Activated naive CD8-positive, alpha-beta T cell treated with anti-CD3 and anti-CD28 coated beads, Interleukin-2, amount 10 ng/mL, durations not matched to agents 7 days and 5 days (primary cell): ENCODE measurements at places on chromosomes 4 and X.

DNA sequence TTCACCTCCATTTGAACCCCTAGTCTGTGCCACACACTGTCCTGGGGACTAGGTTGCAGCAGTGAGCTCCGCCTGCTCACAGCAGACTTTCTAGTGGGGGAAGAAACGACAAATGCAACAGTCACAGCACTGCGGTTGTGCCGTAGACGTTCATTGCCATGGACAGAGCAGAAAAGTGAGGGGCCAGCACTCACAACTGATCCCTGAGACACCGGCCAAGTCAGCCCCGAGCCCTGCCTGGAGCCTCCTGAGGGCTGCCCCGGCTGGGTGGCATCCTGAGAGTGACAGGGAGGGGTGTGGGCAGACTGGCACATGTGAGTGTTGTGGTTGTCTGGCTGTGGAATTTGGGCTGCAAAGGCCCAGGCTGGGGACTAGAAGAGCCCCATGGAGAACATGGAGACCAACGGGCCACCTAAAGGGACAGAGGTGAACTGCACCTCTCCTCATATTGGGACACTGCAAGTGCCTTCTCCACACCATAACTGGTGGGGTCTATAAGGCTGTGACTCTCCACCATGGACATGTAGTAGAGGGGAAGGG is 4.6 kb downstream of the DUSP9 start:
- no peak for DNase-seq
- H3K36me3 ChIP-seq = no peaks in the 10 kb centered on the region
- peaks cover 10% of the 10 kb centered on the region for H3K27me3 ChIP-seq
- H3K4me1 ChIP-seq = no peaks in the 10 kb centered on the region
- H3K27ac ChIP-seq = no peak overlapping the region
- H3K4me3 ChIP-seq = no peak overlapping the region

DNA sequence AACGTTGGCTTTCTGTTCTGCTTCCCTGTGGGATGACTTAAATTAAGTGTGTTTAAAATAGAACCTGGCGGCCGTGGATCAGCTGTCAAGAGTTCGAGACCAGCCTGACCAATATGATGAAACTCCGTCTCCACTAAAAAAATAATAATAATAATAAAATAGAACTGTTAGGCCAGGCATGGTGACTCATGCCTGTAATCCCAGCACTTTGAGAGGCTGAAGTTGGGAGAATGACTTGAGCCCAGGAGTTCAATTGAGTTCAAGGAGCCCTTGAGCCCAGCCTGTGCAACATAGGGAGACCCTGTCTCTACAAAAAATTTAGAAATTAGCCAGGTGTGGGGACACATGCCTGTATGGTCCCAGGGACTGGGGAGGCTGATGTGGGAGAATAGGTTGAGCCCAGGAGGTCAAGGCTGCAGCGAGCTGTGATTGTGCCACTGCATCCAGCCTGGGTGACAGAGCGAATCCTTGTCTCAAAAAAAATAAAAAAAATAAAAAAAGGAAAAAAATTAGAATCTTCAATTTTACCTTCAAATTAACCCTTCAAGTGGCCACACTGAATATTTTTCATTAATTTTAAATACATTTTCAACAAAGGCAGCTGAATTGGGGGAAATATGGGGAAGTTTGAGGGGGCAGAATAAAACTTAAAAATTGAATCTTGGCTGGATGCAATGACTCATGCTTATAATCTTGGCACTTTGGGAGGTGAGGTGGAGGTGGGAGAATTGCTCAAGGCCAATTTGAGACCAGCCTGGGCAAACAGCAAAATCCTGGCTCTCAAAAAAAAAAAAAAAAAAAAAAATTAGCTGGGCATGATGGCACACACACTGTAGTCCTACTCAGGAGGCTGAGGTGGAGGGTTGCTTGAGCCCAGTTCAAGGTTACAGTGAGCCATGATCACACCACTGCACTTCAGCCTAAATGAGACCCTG is 31.8 kb upstream of the HSD17B13 start:
- no peaks in the 10 kb centered on the region for H3K27me3 ChIP-seq
- no peak for DNase-seq
- peaks cover 10% of the 10 kb centered on the region for H3K36me3 ChIP-seq
- no peak overlapping the region for H3K27ac ChIP-seq

DNA sequence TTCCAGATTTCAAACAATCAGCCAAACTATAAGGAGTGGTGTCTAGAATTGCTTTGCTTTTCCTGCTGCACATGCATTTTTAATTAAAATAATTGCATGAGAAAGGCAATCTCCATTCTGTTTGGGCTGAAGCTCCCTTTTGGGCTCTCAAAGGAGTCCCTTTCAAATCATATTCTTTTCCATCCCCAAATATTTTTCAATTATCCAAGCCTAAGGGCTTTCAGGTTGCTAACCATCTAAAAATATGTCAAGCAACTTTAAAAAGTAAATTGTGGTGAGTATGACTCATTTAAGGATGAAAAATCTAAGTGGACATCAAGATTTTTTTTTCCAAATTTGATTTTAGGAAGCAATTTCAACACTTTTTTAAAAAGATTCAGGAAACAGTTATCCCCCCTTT is 28.4 kb downstream of the PIR start:
- H3K27me3 ChIP-seq = peaks cover 4% of the 10 kb centered on the region
- DNase-seq = no peak
- no peak overlapping the region for H3K27ac ChIP-seq
- no peaks in the 10 kb centered on the region for H3K36me3 ChIP-seq
- no peaks in the 10 kb centered on the region for H3K4me1 ChIP-seq

- H3K4me1 ChIP-seq = no peaks in the 10 kb centered on the region
- no peak overlapping the region for H3K27ac ChIP-seq
- no peaks in the 10 kb centered on the region for H3K27me3 ChIP-seq
- no peak overlapping the region for H3K4me3 ChIP-seq
- H3K36me3 ChIP-seq = no peaks in the 10 kb centered on the region
Observed at GRCh38 chrX:11474576-11474975, 181.4 kb downstream of the AMELX start.

DNA sequence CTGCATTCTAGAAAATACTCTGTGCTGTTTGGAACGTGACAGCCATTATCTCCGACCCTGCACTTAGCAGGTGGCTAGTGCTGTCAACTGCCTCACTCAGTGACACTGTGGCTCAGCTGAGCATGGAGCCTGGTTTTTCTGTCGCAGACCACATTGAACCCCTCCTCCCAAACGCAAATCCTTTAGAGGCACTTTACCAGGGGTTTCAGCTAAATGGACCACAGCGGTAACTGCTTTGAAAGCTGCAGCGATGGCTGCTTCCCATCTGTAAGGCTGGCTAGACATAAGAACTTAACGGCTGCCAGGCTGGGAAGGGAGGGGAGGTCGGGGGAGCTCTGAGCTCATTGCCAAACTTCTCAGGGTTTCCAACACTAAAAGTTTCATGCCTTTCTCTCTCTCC is 8.1 kb downstream of the SLC34A2 start:
- no peaks in the 10 kb centered on the region for H3K36me3 ChIP-seq
- no peaks in the 10 kb centered on the region for H3K4me1 ChIP-seq
- no peak overlapping the region for H3K27ac ChIP-seq

- DNase-seq = no peak
- H3K27me3 ChIP-seq = peaks cover 4% of the 10 kb centered on the region
- peaks cover 25% of the 10 kb centered on the region for H3K4me1 ChIP-seq
- peak overlapping the region; percentile 95 for H3K27ac ChIP-seq
- H3K4me3 ChIP-seq = peak overlapping the region; percentile 89
Observed at GRCh38 chr4:119211867-119212233, 663 bp upstream of the USP53 start.

DNA sequence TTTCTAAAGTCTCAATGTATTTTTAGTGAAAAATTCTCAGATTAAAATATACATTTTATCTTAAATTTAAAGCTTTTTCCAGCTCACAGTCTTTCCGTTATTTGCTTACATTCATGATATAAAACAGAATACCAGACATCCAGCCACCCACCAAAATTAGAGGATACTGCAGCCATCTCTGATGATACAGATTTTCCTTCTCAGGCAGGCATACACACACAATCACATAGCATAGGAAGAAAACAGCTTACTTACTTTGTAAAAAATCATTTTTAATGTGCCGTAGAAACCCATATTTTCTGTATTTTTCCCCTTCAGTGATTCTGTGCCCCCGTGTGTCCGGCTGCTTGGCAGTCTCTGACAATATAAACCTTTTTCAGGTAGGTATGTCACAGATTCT is 183.7 kb downstream of the FBXW7 start:
- peaks cover 14% of the 10 kb centered on the region for H3K4me1 ChIP-seq
- no peaks in the 10 kb centered on the region for H3K27me3 ChIP-seq
- H3K36me3 ChIP-seq = no peaks in the 10 kb centered on the region
- no peak for DNase-seq
- peak overlapping the region; percentile 49 for H3K4me3 ChIP-seq

DNA sequence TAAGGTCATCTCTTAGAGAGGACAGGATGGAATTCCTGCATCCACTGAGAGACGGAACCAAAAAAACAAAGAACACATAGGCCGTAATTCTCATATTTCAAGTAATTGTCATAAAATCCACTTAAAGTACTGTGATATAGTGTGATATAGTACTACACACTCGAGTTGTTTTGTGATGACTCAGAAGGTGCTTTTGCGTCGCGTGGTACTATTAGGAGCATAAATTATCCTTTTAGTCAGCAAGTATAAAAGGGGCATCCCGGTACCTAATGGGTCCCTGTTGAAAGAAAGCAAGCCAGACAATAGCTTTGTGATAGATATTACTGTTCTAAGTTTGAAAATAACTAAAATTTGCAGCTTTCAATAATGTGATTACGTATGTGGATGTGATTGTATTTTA is 55.3 kb downstream of the GPR143 start:
- peaks cover 6% of the 10 kb centered on the region for H3K4me1 ChIP-seq
- no peaks in the 10 kb centered on the region for H3K27me3 ChIP-seq
- peaks cover 7% of the 10 kb centered on the region for H3K36me3 ChIP-seq

- H3K4me1 ChIP-seq = no peaks in the 10 kb centered on the region
- H3K27ac ChIP-seq = no peak overlapping the region
- no peak overlapping the region for H3K4me3 ChIP-seq
- no peaks in the 10 kb centered on the region for H3K27me3 ChIP-seq
- DNase-seq = no peak
Observed at GRCh38 chrX:116862340-116862739, 399.6 kb upstream of the CT83 start.

DNA sequence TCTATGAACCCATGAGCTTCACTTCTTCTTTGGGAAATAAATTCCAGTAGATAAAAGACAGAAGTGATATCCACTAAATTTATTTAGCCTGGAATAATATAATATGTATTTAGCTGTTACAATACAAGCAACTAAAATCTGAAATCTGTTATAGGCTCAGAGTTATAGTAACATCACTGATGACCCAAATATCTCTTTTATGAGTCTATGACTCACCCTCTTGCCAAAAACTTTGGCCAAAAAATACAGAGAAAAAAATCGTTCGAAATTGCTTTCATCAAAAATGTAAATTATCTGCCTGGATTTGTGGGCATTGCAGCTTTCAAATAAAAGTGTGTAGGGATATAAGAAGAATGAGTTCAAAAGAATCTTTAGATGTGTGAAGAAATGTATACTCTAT is 89.4 kb upstream of the DKK2 start:
- no peaks in the 10 kb centered on the region for H3K36me3 ChIP-seq
- no peaks in the 10 kb centered on the region for H3K27me3 ChIP-seq
- DNase-seq = no peak
- no peak overlapping the region for H3K27ac ChIP-seq
- no peak overlapping the region for H3K4me3 ChIP-seq

GRCh38 chr4:128307123-128307571 is 19.5 kb upstream of the PGRMC2 start:
- H3K4me3 ChIP-seq = no peak overlapping the region
- no peak for DNase-seq
- peaks cover 5% of the 10 kb centered on the region for H3K36me3 ChIP-seq

GRCh38 chrX:55710701-55711100 is 6.8 kb upstream of the RRAGB start:
- peaks cover under 1% of the 10 kb centered on the region for H3K4me1 ChIP-seq
- no peak overlapping the region for H3K4me3 ChIP-seq
- no peak for DNase-seq
- H3K27ac ChIP-seq = no peak overlapping the region
- H3K36me3 ChIP-seq = peaks cover 2% of the 10 kb centered on the region
- H3K27me3 ChIP-seq = no peaks in the 10 kb centered on the region

- peaks cover 2% of the 10 kb centered on the region for H3K4me1 ChIP-seq
- H3K27ac ChIP-seq = no peak overlapping the region
- H3K27me3 ChIP-seq = no peaks in the 10 kb centered on the region
Observed at GRCh38 chrX:124441971-124442590, 95.7 kb downstream of the SH2D1A start.

- no peak for DNase-seq
- no peaks in the 10 kb centered on the region for H3K4me1 ChIP-seq
- no peaks in the 10 kb centered on the region for H3K27me3 ChIP-seq
Observed at GRCh38 chrX:38937400-38937799, 136.1 kb downstream of the MID1IP1 start.

GRCh38 chrX:1491851-1492349 is 39.2 kb upstream of the ASMTL start:
- peaks cover 36% of the 10 kb centered on the region for H3K36me3 ChIP-seq
- peak; percentile 65 for DNase-seq
- no peaks in the 10 kb centered on the region for H3K27me3 ChIP-seq
- H3K4me1 ChIP-seq = peaks cover 25% of the 10 kb centered on the region

- H3K36me3 ChIP-seq = peaks cover 34% of the 10 kb centered on the region
- no peak overlapping the region for H3K27ac ChIP-seq
- H3K4me1 ChIP-seq = peaks cover 5% of the 10 kb centered on the region
- no peaks in the 10 kb centered on the region for H3K27me3 ChIP-seq
- no peak overlapping the region for H3K4me3 ChIP-seq
Observed at GRCh38 chr4:148192526-148192925, 249.7 kb downstream of the NR3C2 start.

DNA sequence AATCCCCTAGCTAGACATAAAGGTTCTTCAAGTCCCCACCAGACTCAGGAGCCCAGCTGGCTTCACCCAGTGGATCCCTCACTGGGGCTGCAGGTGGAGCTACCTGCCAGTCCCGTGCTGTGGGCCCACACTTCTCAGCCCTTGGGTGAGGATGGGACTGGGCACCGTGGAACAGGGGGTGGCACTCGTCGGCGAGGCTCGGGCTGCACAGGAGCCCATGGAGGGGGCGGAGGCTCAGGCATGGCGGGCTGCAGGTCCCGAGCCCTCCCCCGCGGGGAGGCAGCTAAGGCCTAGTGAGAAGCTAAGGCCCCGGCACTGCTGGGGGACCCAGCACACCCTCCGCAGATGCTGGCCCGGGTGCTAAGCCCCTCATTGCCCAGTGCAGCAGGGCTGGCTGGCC is 16.1 kb upstream of the ACSL4 start:
- H3K4me3 ChIP-seq = no peak overlapping the region
- H3K27me3 ChIP-seq = no peaks in the 10 kb centered on the region
- DNase-seq = no peak
- H3K36me3 ChIP-seq = no peaks in the 10 kb centered on the region
- no peak overlapping the region for H3K27ac ChIP-seq

GRCh38 chrX:72100051-72100755 is 31.5 kb downstream of the RTL5 start:
- H3K4me1 ChIP-seq = peaks cover 28% of the 10 kb centered on the region
- H3K27ac ChIP-seq = peak overlapping the region; percentile 70
- H3K27me3 ChIP-seq = peaks cover 63% of the 10 kb centered on the region
- H3K36me3 ChIP-seq = no peaks in the 10 kb centered on the region
- H3K4me3 ChIP-seq = peak overlapping the region; percentile 58
- no peak for DNase-seq

- peak overlapping the region; percentile 62 for H3K27ac ChIP-seq
- peaks cover 3% of the 10 kb centered on the region for H3K36me3 ChIP-seq
- peaks cover 13% of the 10 kb centered on the region for H3K4me1 ChIP-seq
- no peak overlapping the region for H3K4me3 ChIP-seq
- DNase-seq = no peak
Observed at GRCh38 chrX:119880076-119880475, 8.4 kb downstream of the NDUFA1 start.

GRCh38 chr4:78079726-78080430 is 22.8 kb downstream of the FRAS1 start:
- H3K4me1 ChIP-seq = no peaks in the 10 kb centered on the region
- no peak overlapping the region for H3K4me3 ChIP-seq
- DNase-seq = no peak
- peaks cover 42% of the 10 kb centered on the region for H3K27me3 ChIP-seq
- no peak overlapping the region for H3K27ac ChIP-seq
- no peaks in the 10 kb centered on the region for H3K36me3 ChIP-seq
